ENCODE measurements at places on chromosomes 12 and 14. TPM values are rescaled to one million over a fixed set of nuclear protein-coding genes. Genes with fewer than 3 reads are reported as not detected.

Gene IL31
- not detected for total RNA-seq

DNA sequence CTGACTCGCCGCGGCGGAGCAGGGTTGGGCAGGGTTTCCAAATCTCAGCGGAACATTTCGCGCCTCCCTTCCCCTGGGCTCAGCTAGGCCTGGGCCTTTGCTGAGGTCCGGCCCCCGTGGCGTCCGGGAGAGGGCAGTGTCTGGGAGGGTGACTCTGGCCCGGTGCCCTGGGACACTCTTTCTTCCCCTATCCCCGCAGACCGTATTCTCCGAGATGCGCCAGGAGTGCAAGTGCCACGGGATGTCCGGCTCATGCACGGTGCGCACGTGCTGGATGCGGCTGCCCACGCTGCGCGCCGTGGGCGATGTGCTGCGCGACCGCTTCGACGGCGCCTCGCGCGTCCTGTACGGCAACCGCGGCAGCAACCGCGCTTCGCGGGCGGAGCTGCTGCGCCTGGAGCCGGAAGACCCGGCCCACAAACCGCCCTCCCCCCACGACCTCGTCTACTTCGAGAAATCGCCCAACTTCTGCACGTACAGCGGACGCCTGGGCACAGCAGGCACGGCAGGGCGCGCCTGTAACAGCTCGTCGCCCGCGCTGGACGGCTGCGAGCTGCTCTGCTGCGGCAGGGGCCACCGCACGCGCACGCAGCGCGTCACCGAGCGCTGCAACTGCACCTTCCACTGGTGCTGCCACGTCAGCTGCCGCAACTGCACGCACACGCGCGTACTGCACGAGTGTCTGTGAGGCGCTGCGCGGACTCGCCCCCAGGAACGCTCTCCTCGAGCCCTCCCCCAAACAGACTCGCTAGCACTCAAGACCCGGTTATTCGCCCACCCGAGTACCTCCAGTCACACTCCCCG, 3.0 kb downstream of the WNT1 start:
- no peak for DNase-seq

GRCh38 chr14:85663256-85663655, 133.3 kb downstream of the FLRT2 start:
- no peak for DNase-seq

DNA sequence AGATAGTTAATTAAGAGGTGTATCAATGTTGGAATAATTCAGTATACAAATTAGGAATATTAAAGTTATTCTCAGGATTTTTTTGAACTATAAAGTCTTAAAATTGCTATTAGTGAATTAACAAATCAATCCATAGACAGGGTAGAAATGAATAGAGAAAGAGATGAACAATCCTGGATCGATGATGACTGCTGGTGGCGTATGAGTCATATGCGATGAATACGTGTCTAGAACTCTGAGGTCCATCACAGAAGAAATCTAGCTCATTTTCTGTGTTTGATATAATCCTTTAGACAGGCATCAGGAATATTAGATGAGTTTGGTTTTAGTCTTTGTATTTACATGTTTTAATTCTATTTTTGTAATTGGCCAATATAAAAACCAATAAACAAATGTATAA, 85.4 kb upstream of the RTL1 start:
- DNase-seq, result no peak

Gene SLC6A13
- total RNA-seq, result not detected

Gene DEGS2
- total RNA-seq, result not detected

DNA sequence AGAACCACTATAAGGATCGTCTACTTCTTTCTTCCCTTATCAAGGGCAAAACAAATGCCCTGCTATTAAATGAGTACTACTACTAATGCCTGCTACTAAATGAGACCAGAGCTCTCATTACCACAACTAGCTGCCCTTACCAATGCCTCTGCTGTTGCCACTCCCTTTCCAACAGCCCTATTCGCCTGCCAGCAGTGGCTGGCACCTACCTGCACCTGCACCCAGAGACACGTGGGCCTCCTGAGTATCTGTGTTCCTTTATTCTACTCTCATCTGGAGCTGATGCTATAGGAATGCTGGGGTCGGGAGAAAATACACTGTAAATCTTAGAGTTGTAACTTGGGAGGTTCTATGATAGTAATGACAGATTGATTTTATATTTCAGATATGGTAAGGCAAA, 174.7 kb downstream of the SLC2A13 start:
- DNase-seq, result no peak

- DNase-seq, result peak; percentile 63
Measured at GRCh38 chr12:124909831-124910560, 4.5 kb downstream of the UBC start.

Gene IL23A
- total RNA-seq, result not detected

DNA sequence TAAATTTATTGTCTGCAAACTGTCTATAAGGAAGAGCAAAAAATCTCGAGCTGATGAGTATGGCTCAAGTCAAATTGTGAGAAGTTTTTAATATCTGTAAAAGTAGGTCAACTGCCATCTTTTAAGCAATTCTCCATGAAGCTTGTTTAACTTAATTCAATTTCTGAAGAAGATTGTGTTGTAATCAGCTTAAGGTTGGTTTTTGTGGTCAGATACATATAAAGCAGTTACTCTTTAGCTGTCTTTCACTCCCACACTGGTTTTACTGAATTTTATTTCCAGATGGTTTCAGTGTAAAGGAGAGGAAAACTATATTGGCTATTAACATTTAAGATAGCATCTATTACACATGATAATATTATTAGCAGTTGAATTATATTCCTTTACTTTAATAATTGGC, 1165.1 kb downstream of the SLC16A7 start:
- DNase-seq, result no peak

Gene GPATCH2L
- total RNA-seq, result 18.0 TPM

Gene SLC41A2
- 21.3 TPM for total RNA-seq

Gene CLEC9A
- total RNA-seq, result 0.07 TPM
